ENCODE measurements at places on chromosomes 3 and 15.
A peak's percentile ranks its signal among the peaks of the same experiment; 100 is the strongest.

GRCh38 chr15:68114356-68114755 lies 60.2 kb downstream of the PIAS1 start:
- peak overlapping the region; percentile 45 for H3K27ac ChIP-seq
- H3K36me3 ChIP-seq: no peaks in the 10 kb centered on the region
- H3K4me3 ChIP-seq: peak overlapping the region; percentile 43
- H3K27me3 ChIP-seq: no peaks in the 10 kb centered on the region
- H3K4me1 ChIP-seq: peaks cover 40% of the 10 kb centered on the region
- no peak for DNase-seq

DNA sequence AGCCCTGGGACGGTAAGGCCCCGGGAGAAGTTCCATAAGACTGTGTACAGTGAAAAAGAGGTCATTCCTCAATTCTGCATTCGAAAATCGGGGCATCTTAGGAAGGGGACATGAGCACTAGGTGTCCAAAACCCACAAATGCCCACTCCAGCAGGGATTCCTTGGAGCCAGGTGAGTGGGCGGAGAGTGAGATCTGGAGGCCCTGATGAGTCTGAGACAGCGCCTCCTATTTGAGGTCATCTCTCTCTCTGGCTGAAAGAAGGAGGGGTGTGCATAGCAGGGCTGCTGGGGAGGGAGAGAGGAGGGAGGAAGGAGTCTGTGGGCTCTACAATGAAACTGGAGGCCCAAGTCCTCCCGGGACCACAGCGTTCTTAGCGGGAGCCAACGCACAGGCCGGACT lies 38.1 kb upstream of the LACTB start:
- H3K27ac ChIP-seq: no peak overlapping the region
- peaks cover 7% of the 10 kb centered on the region for H3K4me1 ChIP-seq
- no peaks in the 10 kb centered on the region for H3K27me3 ChIP-seq
- DNase-seq: no peak

GRCh38 chr3:3631114-3631513 lies 168.1 kb upstream of the LRRN1 start:
- H3K4me1 ChIP-seq: no peaks in the 10 kb centered on the region
- H3K27me3 ChIP-seq: no peaks in the 10 kb centered on the region
- no peak overlapping the region for H3K27ac ChIP-seq
- no peaks in the 10 kb centered on the region for H3K36me3 ChIP-seq
- H3K4me3 ChIP-seq: no peak overlapping the region

DNA sequence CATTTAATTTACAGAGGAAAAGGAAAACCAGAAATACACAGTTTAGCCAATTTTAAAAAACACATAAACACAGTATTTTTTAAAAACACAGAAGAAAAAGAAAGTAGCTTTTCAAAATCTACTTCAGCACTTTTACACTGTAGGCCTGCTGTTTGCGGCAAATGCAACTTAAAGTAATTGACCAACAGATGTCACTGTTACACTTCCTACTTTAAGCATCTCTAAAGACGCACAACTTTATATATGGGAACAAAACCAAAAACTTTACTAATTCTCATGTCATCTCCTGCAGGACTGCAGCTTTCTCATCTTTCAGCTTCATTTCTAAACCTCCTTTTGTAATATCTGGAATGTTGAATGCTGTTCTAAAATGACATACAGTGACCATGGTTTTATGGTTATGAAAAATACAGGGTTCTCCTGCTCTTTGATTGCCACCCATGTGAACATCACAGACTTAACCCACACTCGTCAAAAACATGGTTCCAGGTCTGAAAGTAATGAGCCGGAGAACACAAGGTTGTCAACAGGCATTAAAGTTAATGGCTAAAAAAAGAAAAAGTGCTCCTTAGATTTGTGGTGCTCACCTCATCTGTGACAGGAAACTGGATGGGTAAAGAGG lies 107.9 kb downstream of the FMN1 start:
- no peaks in the 10 kb centered on the region for H3K4me1 ChIP-seq
- H3K27ac ChIP-seq: no peak overlapping the region
- no peaks in the 10 kb centered on the region for H3K36me3 ChIP-seq
- DNase-seq: no peak

- no peak overlapping the region for H3K27ac ChIP-seq
- no peak for DNase-seq
- H3K4me1 ChIP-seq: no peaks in the 10 kb centered on the region
- H3K4me3 ChIP-seq: no peak overlapping the region
Measured at GRCh38 chr3:16350597-16351318, 85.7 kb downstream of the OXNAD1 start.

DNA sequence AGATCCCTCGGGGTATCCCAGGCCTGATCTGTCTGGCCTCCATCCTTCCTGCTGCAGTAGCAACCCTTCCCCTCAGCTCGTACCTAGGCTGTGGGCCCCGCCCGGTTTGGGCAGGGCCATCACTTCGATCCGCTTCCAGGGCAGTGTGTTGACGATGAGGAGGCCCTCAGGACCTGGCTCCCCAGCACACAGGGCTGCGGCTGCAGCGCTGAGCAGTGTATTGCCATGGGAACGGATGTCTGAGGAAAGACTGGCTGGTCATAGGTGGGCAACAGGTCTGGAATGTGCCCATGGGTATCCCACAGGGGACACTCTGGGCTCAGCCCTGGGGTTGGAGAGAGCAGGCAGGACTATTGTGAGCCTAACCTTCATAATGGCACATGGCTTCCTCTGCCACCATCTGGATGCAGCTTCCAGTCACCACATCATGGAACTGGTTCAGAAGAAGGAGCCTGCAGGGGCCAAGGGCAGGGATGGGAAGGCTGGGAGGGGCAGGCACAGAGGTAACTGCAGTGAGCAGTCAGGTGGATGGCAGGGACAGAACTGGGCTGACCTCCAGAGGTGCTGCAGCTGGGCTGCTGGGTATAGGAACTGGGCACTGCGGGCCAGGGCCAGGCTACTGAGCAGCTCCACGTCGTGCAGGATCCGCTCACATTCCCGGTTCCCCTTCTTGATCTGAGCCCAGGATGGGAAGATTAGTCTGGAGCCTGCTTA lies 8.7 kb downstream of the MAN2C1 start:
- peaks cover 34% of the 10 kb centered on the region for H3K4me1 ChIP-seq
- H3K36me3 ChIP-seq: peaks cover 77% of the 10 kb centered on the region
- no peaks in the 10 kb centered on the region for H3K27me3 ChIP-seq
- H3K4me3 ChIP-seq: no peak overlapping the region
- H3K27ac ChIP-seq: no peak overlapping the region
- DNase-seq: no peak

DNA sequence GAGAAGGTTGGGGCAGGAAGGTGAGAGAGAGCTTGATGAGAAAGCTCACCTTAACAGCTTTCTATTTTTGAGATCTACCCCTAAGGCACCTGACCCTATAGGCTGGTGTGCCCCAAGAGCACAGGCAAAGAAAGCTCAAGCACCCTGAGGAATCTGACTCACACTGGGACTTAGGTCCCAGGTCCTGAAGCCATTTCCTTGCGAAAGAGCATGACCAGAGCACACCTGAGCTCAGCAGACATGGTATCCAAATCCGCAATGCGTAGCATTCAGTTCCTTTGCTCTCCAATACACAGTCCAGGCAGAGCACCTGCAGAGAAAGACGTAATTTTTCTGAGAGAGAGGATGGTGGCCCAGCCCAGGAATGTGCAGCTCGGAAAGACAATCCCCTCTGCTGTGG lies 112.1 kb upstream of the LPP start:
- H3K27me3 ChIP-seq: no peaks in the 10 kb centered on the region
- H3K36me3 ChIP-seq: no peaks in the 10 kb centered on the region
- H3K27ac ChIP-seq: peak overlapping the region; percentile 24
- peaks cover 15% of the 10 kb centered on the region for H3K4me1 ChIP-seq

GRCh38 chr15:67156426-67156825 lies 91.0 kb downstream of the SMAD3 start:
- no peak for DNase-seq
- no peaks in the 10 kb centered on the region for H3K4me1 ChIP-seq
- H3K27me3 ChIP-seq: no peaks in the 10 kb centered on the region
- H3K4me3 ChIP-seq: no peak overlapping the region
- no peak overlapping the region for H3K27ac ChIP-seq
- H3K36me3 ChIP-seq: no peaks in the 10 kb centered on the region

GRCh38 chr15:64237677-64238076 lies 74.9 kb upstream of the PPIB start:
- no peak overlapping the region for H3K4me3 ChIP-seq
- H3K4me1 ChIP-seq: peaks cover 7% of the 10 kb centered on the region
- no peaks in the 10 kb centered on the region for H3K36me3 ChIP-seq
- H3K27me3 ChIP-seq: no peaks in the 10 kb centered on the region
- DNase-seq: no peak
- no peak overlapping the region for H3K27ac ChIP-seq

- no peaks in the 10 kb centered on the region for H3K36me3 ChIP-seq
- no peak overlapping the region for H3K27ac ChIP-seq
- no peak overlapping the region for H3K4me3 ChIP-seq
- no peaks in the 10 kb centered on the region for H3K27me3 ChIP-seq
Measured at GRCh38 chr15:31258260-31258659, 68.4 kb upstream of the KLF13 start.

DNA sequence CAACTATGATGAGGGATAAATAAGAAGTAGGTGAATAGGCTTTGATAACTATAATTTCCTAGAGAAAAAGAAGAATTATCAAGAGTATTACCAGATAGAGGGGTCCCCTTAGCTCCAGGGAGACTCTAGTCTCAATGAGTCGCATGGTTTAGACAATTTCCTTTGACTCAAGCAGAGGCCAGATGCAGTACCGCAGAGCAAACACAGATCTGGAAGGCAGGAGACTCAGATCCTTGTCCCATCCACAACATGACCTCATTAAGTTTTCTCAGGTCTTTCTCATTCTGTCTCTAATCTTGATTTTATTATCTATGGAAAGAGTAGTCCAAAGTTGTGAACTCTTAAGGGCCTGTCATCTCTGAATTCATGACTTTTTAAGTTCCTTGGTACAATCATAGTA lies 987.9 kb downstream of the NTRK3 start:
- no peaks in the 10 kb centered on the region for H3K4me1 ChIP-seq
- no peak overlapping the region for H3K27ac ChIP-seq
- H3K27me3 ChIP-seq: no peaks in the 10 kb centered on the region
- H3K4me3 ChIP-seq: no peak overlapping the region
- no peak for DNase-seq
- no peaks in the 10 kb centered on the region for H3K36me3 ChIP-seq

DNA sequence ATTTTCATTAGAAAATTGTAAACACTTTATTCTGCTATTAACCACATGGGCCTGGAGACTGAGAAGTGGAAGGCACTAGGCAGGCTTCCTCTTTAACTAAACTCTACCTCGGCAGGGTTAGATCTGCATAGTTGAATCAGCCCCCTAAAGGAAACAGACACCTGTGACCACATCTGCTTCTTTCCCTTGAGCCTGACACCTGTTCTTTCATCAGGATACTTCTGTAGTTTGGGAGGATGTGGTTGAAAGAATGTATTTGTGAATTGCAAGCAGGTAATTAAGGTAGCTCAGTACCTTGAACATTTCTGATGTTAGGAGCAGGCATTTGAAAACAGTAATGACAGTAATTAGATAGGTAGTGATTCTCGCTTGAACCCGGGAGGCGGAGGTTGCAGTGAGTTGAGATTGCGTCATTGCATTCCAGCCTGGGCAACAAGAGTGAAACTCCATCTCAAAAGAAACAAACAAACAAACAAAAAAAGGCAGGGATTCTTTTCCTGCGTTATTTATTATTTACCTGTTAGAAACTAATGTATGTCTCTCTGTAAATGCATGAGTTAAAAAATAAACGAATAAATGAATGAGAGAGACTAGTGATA lies 468.5 kb downstream of the NLGN1 start:
- no peak for DNase-seq
- no peaks in the 10 kb centered on the region for H3K27me3 ChIP-seq
- H3K4me3 ChIP-seq: no peak overlapping the region
- no peak overlapping the region for H3K27ac ChIP-seq
- no peaks in the 10 kb centered on the region for H3K4me1 ChIP-seq
- H3K36me3 ChIP-seq: no peaks in the 10 kb centered on the region

GRCh38 chr15:65408324-65409035 lies 14.3 kb downstream of the IGDCC4 start:
- DNase-seq: no peak
- H3K36me3 ChIP-seq: no peaks in the 10 kb centered on the region
- no peak overlapping the region for H3K27ac ChIP-seq

DNA sequence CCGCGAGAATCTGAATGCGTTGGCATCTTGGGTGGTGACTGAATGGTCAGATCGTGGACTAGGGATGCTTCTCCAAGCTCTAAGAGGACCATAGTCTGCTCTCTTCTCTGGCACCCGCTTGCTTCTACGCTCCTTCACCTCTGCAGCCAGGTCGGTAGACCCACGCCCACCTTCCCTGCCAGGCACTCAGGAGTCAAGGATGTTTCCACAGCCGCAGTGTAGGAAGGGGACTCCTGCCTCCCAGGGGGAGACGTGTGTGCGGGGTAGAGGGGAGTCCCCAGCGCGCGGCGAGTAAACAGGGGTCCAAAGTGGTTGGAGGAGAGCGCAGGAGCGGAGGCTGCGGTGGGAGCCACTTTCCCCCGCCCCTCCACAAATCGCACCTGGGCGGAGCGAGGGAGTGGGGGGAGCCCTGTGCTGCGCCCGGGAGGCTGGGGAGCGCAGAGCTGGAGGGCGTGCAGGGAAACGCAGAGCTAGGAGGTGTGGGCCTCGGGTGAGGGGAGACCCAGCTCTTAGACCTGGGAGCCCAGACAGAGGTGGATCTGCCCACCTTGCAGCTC lies 1.7 kb downstream of the LRRC3B start:
- H3K27me3 ChIP-seq: peaks cover 11% of the 10 kb centered on the region
- no peak overlapping the region for H3K27ac ChIP-seq
- H3K36me3 ChIP-seq: no peaks in the 10 kb centered on the region
- no peak overlapping the region for H3K4me3 ChIP-seq
- H3K4me1 ChIP-seq: no peaks in the 10 kb centered on the region

GRCh38 chr3:193897288-193897687 lies 238.7 kb upstream of the HES1 start:
- H3K4me3 ChIP-seq: no peak overlapping the region
- peak overlapping the region; percentile 40 for H3K27ac ChIP-seq
- no peaks in the 10 kb centered on the region for H3K36me3 ChIP-seq
- no peaks in the 10 kb centered on the region for H3K27me3 ChIP-seq

DNA sequence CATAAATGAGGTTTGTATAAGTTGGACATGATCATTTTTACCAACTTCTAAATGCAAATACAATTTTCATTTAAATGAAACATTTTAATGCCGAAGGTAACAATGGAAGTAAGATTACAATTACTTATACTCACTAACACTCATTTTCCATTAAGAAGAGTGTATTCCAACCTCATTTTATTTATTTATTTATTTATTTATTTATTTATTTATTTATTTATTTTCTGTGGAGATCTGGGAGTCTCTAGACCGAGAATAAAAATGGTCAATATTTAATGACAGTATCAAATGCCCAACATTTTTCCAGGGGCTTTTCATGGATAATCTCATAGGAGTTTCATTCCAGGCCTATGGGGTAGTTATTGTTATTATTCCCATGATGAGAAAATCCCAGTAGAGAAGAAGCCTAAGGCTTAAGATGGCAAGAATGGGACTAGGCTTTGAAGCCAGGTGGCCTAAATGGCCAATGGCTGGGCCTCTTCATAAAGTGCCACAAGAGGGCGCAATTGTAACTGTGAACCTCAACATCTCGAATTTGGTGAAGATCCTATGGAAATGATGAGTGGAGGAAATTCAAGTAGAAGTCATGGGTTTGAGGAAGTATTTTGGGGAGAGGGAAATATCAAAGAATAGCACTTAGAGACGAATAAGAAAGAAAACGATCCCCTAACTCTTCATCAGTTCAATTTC lies 21.3 kb downstream of the VGLL3 start:
- no peak overlapping the region for H3K27ac ChIP-seq
- H3K36me3 ChIP-seq: no peaks in the 10 kb centered on the region
- H3K4me1 ChIP-seq: no peaks in the 10 kb centered on the region

GRCh38 chr15:70629735-70630273 lies 133.6 kb downstream of the UACA start:
- DNase-seq: no peak
- no peak overlapping the region for H3K4me3 ChIP-seq
- H3K27ac ChIP-seq: no peak overlapping the region
- no peaks in the 10 kb centered on the region for H3K4me1 ChIP-seq
- H3K36me3 ChIP-seq: no peaks in the 10 kb centered on the region
